Subcutaneous preadipocyte (primary cell): ENCODE measurements at places on chromosomes 13 and 19. TPM values are rescaled to one million over a fixed set of nuclear protein-coding genes. Genes with fewer than 3 reads are reported as not detected.

Gene CGB5
- total RNA-seq = not detected in 2 replicates

Gene MAST3
- 1.8 and 2.5 TPM in 2 replicates for total RNA-seq

Gene ZNF682
- total RNA-seq = 1.4 and 1.5 TPM in 2 replicates

Gene TSSK6
- 2.2 and 2.7 TPM in 2 replicates for total RNA-seq

Gene DHRS12
- 1.6 and 2.9 TPM in 2 replicates for total RNA-seq

Gene ZNF587
- 15.4 and 19.9 TPM in 2 replicates for total RNA-seq

Gene SLC10A2
- not detected in 2 replicates for total RNA-seq
